ENCODE measurements at places on chromosomes 13 and 19. TPM values are rescaled to one million over a fixed set of nuclear protein-coding genes. Genes with fewer than 3 reads are reported as not detected.

SH2D3A gene
- 0.40 TPM for polyA plus RNA-seq

LRG1 gene
- polyA plus RNA-seq, result 0.80 TPM

- DNase-seq, result no peak
These were observed 18.3 kb upstream of the SLC1A5 start for GRCh38 chr19:46806656-46807055.

DNA sequence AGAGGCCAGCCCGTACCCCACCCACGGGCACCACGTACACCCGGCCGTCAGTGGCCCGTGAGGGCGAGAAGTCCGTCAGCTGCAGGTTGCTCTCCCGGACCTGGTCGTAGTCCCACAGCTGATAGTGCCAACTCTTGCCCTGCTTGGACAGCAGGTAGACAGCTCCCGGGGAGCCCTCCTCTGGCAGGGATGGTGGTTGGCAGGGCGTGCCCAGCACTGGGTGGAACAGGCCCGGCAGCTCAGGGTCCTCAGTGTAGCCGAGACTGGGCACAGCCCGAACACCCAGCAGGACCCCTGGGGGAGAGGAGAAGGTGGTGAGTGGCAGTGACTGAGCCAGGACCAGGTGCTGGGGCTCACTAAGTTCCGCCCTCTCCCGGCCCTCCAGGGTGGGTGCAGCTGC, 7.8 kb downstream of the ACTMAP start:
- no peak for DNase-seq

S1PR4 gene
- 2.2 TPM for polyA plus RNA-seq

CRLF1 gene
- 51.2 TPM for polyA plus RNA-seq

GRCh38 chr19:34298891-34299520, 44.7 kb downstream of the GARRE1 start:
- no peak for DNase-seq

B3GNT8 gene
- polyA plus RNA-seq, result 1.2 TPM

PRODH2 gene
- 0.07 TPM for polyA plus RNA-seq

PCCA gene
- polyA plus RNA-seq, result 27.6 TPM

DNA sequence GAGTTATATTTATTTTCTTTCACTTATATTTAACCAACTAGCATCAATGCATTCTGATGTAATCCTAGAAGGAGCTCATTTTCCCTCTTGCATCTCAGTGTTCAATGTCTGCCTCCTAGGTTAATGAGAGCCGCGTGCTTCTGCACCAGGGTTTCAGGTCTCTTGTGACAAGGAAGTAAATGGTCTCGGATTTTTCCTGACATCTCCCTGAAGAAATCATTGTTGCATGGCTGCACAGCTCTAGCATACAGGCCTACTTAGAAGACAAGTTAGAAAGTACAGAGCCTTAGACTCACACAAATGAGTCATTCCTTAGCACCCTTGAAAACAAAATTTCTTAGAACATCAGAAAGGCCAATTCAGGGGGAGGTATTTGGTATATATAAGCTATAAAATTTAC, 57.2 kb upstream of the KLF12 start:
- DNase-seq, result no peak

DNA sequence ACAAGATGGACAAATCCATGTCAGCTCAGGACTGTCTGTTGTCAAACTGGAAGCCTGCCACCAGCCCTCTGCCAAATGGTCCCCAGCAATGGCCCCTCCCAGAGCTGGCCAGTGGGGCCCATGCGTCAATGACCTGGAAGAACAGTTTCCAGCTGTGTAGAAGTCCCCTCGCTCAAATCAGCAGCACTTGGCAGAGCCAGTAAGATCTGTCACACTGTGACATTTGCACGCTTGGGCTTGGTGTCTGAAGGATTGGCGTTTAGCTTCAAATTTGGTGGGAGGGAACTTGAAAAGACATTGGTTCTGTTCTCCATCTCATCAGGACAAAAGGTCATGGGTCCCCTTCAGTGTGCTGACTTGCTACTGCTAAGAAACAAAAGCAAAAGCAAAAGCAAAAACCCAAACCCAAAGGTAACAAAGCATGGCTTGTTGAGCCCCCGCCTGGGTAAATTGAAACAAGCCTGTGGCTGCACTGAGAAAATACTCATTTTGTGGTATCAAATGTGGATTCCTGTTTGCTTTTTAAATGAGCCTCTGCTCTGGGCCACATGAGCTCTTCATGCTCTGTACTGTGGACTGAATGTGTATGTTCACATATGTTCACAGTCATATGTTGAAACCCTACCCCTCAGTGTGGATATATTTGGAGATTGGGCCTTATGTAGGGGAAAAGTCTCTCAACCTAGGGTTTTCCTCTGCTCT, 253.6 kb upstream of the MAB21L1 start:
- peak; percentile 24 for DNase-seq

PABPC3 gene
- polyA plus RNA-seq, result 0.38 TPM

GRCh38 chr13:47859165-47859564, 141.9 kb downstream of the SUCLA2 start:
- no peak for DNase-seq

Measured in adrenal gland (tissue), 19 donors.